Nephron progenitor cell (in vitro differentiated cells): ENCODE measurements at places on chromosomes 2 and 18.

GRCh38 chr2:199191461-199191860 is 266.3 kb downstream of the SATB2 start:
- DNase-seq = no peak

GRCh38 chr2:136085453-136086209 is 32.3 kb downstream of the CXCR4 start:
- DNase-seq = no peak

DNA sequence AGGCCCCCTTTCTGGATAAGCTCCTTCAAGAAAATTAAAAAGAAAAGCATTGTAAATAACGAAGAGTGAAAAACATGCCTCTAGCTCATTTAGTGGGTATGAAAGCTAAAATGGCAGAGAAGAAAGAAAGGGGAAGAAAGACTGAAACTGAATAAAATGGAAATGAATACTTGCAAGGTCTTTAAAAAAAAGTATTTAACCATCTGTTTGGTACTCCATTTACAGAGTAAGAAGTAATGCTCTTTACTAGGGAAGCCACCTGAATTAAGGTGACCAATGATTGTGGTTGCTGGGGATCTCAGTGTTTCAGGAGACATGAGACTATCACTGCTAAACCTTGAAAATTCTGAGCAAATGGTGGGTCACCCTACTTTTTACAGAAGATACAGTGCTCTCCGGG is 17.7 kb upstream of the ARL5A start:
- DNase-seq = no peak

- no peak for DNase-seq
These were observed 776 bp upstream of the SPEG start for GRCh38 chr2:219433666-219434467.

DNA sequence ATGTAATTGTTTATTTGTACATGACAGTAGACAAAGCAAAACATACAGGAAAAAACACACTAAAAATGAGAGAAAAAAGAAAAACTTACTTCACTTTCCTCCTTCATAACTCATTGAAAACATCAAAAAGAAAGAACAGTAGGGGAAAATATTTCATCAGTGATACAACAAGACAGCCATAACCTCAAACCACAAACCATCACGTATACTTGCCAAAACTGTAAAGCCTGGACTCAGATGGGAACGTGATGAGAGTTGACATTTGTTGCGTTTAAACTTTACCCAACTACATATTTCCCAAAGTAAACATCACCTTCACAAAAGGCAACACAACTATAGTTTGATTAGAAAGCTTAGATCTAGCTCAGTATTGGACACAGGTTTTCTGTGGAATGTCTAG is 278.2 kb upstream of the COL3A1 start:
- no peak for DNase-seq

GRCh38 chr18:58373481-58373880 is 255.4 kb downstream of the ALPK2 start:
- DNase-seq = no peak

DNA sequence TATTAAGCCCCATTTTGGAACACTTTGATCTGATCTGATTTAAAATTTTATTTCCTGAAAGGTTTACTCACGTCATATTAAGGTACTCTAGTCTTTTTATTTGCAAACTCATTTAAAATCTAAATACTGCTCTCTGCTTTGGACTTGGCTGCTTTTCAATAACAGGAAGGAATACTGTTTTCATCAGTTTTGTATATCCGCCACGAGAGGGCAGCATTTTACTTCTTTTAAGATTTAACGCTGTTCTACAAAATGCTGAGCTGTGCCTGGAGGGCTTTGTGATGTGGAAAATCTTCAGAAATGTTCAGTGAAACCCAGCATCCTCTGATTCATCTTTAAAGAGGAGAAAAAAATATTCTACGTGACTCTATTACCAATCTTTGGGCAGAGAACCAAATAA is 37.5 kb upstream of the SLC38A11 start:
- DNase-seq = peak; percentile 50

DNA sequence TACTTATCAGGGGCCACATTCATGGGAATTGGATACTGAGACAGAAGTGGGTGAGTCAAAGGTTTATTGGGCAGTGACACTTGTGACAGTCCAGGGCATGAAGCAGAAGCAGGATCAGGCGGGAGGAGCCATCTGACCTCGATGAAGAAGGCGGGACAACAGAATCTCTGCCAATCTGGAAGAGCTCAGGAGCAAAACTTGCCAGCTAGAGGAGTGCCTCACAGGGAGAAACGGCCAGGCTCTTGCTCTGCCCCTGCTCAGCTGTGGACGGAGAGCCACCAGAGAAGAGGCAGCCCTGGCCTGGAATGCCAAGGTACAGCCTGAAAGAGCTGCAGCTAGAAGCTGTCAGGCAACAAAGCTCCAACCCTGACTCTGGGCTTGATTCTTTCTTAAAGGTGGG is 16.9 kb downstream of the DAW1 start:
- DNase-seq = peak; percentile 13

DNA sequence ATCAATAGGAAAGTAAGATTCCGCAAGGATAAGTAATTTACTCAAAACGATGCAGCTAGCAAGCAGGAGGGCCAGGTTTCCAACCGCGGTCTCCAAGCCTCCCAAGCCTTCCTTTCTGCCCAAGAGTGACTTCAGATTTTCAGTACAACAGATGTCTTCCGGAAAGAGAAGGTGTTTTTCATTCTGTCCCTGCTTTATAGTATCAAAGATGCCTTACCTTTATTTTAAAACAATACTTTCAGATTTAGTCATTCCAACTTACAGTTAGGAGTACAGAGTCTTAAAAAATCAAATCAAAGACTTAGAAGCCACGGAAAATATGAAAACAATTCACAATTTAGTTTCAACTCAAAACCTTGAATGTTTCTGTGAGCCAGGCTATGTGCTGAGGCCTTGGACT is 43.6 kb downstream of the CYB5A start:
- DNase-seq = no peak
